CD4-positive, CD25-positive, alpha-beta regulatory T cell (primary cell): ENCODE measurements at places on chromosomes 16 and 17. TPM values are rescaled to one million over a fixed set of nuclear protein-coding genes. Genes with fewer than 3 reads are reported as not detected.

DNA sequence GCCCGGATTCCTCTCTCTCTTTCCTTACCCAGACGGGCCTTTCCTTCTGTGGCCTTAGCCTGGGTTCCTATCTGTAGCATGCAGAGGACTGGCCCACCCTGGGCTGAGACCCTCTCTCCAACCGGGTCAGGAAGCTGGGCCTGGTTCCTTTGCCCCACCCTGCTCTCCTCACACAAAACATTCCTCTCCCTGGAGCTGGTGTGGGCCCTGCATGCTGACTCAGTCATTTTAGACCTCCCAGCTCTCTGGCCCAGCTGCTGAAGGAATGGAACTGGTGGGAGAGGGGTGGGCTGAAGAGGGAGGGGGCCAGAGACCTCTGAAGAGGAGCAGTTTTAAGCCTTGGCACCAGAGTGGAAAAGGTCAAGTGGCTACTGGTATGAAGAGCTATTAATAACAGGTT is 957 bp downstream of the MYL4 start:
- DNase-seq, result no peak

- DNase-seq, result no peak
Observed at GRCh38 chr17:83097831-83098230, 18.4 kb downstream of the METRNL start.

DNA sequence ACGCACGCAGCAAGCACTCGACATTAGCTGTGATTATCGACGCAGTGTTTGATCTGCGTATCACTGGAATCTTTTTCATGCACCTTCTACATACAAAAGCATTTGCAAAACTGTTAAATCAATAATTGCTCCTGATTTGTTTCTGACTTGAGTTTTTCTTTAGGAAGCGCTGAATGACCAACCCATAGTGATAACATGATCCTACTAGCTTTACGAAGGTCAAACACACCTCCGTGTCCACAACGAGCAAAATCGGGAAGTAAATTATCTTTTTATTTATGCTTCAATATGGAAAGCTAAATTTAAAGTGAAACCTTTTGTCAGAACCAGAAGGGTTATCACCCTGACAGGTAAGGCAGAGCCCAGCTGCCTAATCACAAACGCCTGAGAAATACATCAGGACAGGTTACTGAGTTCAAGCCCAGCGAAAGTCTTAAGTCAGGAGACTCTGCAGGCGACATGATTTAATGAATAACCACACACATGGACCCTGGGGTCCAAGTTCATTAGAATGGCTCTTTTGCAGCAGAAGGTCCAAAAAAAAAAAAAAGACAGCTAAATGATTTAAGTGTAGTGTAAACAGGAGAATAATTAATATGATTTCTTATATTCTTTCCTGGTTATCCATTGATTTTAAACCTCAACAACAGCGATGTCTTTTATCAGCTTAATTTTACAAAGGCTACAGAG is 104.2 kb downstream of the ADCY9 start:
- no peak for DNase-seq

PRAC1 gene
- not detected for total RNA-seq

DNA sequence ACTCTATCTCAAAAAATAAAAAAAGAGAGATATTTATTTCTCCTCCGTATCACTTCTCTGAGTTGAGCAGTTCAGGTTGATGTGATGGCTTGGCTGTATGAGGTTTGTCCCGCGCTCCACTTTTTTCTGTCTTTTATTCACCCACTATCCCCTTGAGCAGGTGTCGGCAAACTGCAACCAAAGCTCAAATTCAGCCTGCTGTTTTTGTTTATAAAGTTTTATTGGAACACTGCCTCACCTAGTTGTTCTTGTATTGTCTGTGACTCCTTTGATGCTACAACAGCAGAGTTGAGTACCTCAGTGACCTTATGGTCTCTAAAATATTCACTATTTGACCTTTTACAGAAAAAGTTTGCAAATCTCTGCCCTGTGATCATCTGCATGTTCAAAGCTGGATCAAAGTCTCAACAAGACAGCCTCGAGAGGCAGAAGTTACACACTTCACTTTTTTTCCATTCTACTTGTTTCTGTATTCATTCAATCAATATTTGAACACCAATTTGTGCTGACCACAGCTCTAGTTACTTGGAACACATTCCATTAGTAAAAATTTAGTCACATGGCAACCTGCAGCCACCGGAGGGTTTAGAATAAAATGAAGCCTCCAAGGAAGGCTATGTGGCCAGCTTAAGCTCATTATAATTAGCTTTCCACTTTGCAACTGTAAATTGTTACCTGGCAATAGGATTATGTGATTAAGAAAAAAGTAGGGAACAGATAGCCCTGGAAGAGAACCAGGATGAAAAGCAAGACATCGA is 945.8 kb downstream of the KCNJ2 start:
- DNase-seq, result no peak

GRCh38 chr16:53212893-53213223 is 158.1 kb downstream of the CHD9 start:
- DNase-seq, result no peak

DNA sequence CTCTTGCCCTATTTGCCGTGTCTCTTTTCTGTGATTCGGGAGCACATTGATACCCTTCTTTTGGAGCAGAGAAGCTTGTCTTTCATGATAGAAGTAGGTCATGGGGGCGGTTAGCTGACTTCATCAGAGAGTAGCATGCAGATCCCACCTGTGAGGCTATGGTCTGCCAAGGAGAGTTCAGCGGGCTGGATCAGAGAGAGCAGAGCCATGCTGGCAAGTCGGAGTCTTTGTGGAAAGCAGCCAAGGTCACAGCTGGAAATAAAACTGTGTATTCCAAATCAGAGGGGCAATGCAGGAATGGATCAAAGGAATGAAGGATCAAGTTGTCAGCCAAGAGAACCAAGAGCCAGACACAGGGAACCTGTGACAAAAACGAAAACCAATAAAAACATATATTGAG is 595.9 kb downstream of the WWOX start:
- DNase-seq, result no peak
